ENCODE measurements at places on chromosomes 6 and 20. TPM values are rescaled to one million over a fixed set of nuclear protein-coding genes. Genes with fewer than 3 reads are reported as not detected.

GRCh38 chr6:95209074-95209473 is 368.3 kb upstream of the MANEA start:
- no peaks in the 10 kb centered on the region for H3K4me1 ChIP-seq
- no peaks in the 10 kb centered on the region for H3K36me3 ChIP-seq
- H3K4me3 ChIP-seq, result no peak overlapping the region
- no peak for DNase-seq
- no peak overlapping the region for H3K27ac ChIP-seq

DNA sequence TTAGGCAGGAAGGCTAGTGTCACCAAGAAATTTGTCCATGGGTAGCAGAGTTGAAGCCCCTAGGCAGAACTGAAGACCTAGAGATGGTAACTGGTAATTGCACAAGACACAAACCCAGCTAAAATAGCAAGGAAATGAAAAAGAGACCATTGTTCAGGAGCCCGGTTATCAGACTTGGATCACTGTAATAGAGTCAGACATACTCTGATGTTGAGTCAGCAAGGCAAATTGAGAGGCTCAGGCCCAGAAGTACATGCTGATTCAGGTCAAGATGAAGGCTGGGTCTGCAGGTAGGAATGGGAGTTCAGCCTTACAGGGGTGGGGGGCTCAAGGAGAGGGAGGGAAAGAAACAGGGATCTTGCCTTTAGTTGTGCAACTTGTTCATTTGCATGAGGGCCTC is 6.5 kb upstream of the TMEM242 start:
- no peak overlapping the region for H3K4me3 ChIP-seq
- H3K27ac ChIP-seq, result no peak overlapping the region
- peaks cover 2% of the 10 kb centered on the region for H3K4me1 ChIP-seq

Gene LTB
- total RNA-seq, result 403 TPM

DNA sequence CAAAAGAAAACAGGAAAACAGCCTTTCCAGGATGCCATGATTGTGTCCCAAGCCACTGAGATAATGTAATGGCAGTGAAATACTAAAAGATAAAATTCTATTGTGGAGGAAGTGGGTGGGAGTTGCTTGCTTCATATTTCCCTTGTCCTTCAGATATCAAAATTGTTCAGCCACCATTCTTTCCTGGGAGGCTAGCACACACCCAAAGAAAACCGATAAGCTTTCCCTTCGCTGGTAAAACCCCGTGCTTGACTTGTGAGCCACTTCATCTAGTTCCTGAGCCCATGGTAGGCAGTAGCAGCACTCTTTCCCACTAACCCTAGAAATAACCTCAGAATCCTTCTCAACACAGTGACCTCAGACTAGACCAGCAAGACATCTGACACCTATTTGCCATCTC is 357.4 kb upstream of the PLCB4 start:
- no peaks in the 10 kb centered on the region for H3K36me3 ChIP-seq
- H3K4me3 ChIP-seq, result no peak overlapping the region
- H3K27me3 ChIP-seq, result no peaks in the 10 kb centered on the region
- DNase-seq, result no peak
- no peaks in the 10 kb centered on the region for H3K4me1 ChIP-seq

- H3K27me3 ChIP-seq, result peaks cover 23% of the 10 kb centered on the region
- no peak for DNase-seq
- H3K36me3 ChIP-seq, result no peaks in the 10 kb centered on the region
- no peak within 1 kb of the TSS for H3K27ac ChIP-seq
- H3K4me1 ChIP-seq, result peaks cover 24% of the 10 kb centered on the region
Observed at GRCh38 chr20:9514461-9515213, at the start of gene LAMP5. LAMP5 (plus strand) TSS chr20:9514590; CDS start chr20:9514853, 263 bp downstream.

DNA sequence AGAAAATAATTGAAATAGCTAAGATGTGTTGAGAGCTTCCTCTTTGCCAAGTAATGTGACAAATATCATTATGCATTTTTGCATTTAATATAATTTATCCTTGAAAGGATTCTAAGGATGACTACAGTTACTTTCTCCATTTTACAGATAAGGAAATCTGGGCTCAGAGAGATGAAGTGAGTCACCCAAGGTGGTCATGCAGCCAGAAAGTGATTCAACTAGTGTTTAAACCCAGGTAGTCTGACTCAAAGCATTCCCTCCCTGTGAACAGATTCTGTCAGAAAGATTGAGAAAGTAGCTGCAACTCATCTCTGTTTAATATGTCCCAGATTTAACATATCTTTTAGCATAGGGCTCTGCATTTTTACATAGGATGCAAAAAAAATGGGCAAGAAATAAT is 28.1 kb downstream of the NRSN1 start:
- H3K27ac ChIP-seq, result no peak overlapping the region
- H3K27me3 ChIP-seq, result no peaks in the 10 kb centered on the region
- H3K4me1 ChIP-seq, result no peaks in the 10 kb centered on the region
- no peaks in the 10 kb centered on the region for H3K36me3 ChIP-seq

Measured in spleen (tissue), 13 donors.